NCI-H1436 (cell line): ENCODE measurements at places on chromosomes 11 and 22.

DNA sequence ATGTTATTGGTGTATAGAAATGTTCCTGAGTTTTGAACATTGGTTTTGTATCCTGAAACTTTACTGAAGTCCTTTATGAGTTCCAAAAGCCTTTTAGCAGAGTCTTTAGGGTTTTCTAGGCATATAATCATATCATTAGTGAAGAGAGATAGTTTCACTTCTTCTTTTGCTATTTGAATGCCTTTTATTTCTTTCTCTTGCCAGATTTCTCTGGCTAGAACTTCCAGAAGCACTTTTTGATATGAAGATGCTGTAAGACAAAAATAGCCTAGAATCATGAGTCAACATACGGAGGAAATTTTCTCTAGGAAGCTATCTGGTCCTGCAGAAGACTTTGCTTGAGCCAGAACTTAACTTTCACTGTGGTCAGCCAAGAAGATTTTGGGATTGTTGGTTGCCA lies 86.7 kb upstream of the IZUMO1R start:
- DNase-seq: no peak

DNA sequence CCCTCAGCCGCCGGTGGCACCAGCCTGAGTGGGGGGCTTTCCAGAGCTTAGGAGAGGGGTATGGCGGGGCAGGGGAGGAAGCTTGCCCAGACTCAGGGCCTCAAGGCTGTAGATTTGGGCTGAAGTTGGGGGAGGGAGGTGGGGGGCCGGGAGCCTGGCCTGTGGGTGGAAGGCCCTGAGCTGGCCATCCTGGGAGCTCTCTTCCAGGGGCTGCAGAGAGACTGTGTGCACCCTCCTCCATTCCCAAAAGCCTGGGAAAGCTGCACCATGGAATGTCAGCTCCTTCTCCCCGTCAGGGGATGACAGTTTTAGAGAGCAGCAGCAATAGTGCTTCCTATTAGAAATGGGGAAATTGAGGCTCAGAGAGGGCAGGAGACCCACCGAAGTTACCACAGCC lies 1.0 kb downstream of the SYT12 start:
- DNase-seq: no peak

- no peak for DNase-seq
Measured at GRCh38 chr22:44588348-44588747, 90.3 kb upstream of the RTL6 start.

- DNase-seq: no peak
Measured at GRCh38 chr11:99316776-99317520, 296.2 kb downstream of the CNTN5 start.

GRCh38 chr11:112523477-112523876 lies 262.8 kb upstream of the PLET1 start:
- no peak for DNase-seq

DNA sequence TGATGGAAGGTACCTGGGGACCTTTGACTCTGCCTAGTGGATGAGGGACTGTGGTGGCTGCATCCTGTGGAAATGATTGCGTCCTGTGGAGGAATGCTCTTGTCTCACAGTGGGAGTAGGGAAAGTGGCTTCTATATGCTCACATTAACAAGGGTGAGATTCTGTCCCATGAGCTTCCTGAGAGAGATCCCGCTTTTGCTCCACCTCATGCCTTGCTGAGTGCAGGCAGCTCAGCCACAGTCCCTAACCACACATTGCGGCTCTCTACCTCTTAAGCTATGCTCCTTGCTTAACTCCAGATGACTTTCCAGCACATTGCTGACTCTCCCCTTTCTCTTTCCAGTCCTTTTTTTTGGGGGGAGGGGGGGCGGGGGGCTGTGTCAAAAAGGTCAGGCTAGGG lies 45.0 kb downstream of the TEAD1 start:
- no peak for DNase-seq

- DNase-seq: no peak
Measured at GRCh38 chr11:68200639-68201038, 12.5 kb downstream of the KMT5B start.

DNA sequence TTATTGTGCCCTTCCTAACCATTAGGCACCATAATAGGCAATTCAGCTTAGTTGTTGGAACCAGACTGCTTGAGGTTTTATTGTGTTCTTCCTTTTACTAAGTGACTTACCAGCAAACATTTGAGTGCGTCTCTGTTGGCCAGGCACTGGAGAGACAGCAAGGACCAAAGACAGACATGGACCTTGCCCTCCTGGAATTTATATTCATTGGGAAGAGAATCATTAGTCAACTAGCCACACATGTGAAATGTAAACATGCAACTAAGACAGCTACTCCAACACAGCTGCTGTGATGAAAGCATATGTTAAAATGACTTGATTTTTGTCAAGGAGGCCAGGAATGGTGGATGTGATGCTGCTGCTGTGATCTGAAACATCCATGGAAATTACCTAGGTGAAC lies 106.4 kb downstream of the TRAF6 start:
- no peak for DNase-seq

DNA sequence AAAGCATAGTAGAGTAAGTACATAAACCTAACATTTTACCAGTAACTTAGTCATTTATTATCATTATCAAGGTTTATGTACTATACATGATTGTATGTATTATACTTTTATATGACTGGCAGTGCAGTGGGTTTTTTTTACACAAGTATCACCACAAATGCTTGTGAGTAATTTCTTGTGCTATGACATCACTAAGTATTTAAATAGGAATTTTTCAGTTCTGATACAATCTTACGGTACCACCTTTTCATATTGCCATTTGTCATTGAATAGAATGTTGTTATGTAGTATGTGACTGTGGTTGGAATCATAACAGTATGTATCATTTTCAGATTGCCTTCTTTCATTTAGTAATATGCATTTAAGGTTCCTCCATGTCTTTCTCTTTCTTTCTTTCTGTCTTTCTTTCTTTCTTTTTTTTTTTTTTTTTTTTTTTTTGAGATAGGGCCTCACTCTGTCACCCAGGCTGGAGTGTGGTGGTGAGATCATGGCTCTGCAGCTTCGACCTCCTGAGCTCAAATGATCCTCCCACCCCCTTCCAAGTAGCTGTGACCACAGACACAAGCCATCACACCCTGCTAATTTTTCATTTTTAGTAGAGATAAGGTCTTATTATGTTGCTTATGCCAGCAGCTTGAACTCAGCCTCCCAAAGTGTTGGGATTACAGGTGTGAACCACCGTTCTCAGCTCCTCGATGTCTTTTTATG lies 18.6 kb downstream of the ATM start:
- no peak for DNase-seq

- peak; percentile 3 for DNase-seq
Measured at GRCh38 chr11:9765320-9766101, 101.6 kb downstream of the SWAP70 start.

GRCh38 chr11:2762451-2762850 lies 62.7 kb upstream of the KCNQ1OT1 start:
- DNase-seq: no peak

DNA sequence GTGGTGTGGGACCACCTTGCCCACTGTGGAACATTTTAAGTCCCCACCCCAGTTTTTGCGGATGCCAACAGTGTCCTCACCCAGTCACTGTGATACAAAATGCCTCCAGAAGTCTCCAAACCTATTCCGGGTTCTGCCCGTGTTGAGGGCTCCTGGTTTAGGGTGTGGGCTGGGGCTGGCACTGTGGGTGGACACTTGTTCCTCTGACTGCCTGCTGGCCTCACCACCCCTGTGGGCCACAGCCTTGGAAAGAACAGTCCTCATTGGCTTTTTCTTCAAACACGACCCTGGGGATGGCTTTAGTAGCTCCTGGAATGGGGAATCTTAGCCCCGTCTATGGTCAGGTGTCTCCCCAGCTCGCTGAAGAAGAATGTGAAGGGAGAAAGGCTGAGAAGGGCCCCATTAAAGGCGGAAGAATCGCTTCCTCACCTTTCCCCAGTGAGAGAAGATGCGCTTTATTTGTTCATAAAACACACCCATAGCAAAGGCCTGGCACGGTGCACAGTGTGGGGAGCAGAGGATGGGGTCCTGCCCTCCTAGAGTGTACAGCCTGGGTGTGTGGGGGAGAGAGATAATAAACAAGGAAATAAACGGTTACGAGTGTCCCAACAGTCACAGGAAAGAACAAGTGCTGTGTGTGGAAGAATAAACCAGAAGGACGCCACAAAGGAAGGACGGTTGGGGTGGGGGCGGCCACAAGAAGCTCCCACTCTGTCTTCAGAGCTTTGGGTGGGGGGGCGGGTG lies 91.6 kb upstream of the SLC22A12 start:
- DNase-seq: no peak

DNA sequence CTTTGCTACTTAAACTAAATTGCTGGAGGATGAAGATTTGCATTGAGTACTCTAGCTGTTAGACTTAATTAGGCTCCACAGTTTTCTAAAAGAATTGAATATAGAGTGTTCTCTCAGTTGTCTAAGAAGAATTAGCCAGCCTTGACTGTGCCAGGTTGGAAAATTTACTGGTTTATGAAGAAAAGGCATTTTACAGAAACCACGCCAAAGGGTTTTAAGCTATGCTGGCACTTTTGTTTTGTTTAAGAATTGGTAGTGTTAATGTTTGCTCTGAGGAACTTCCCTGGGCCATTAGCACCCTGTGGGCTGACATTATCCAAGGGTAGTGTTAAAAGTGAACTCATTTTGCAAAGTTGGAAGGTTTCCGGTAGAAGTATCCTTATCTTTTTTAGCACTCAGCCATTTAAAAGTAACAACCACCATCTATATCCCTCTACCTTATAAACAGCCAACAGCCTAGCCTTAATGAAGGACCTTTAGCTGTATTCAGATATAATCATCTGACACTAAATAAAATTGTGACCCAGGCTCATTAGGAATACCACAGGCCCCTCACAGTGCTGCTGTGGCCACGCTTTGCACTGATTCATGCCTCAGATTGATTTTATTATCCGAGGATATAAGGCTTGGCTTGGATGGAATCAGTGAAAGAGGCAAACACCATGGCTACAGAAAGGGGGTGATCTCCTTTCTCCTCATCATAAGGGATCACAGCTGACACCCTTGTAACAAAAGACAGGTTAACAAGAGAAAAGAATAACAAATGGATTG lies 158.9 kb downstream of the NCAM1 start:
- DNase-seq: no peak

- DNase-seq: no peak
Measured at GRCh38 chr11:130156108-130157022, 3.2 kb upstream of the ST14 start.

- no peak for DNase-seq
Measured at GRCh38 chr11:295351-296170, 3.8 kb downstream of the IFITM5 start.

- no peak for DNase-seq
Measured at GRCh38 chr11:33697997-33698396, 2.6 kb downstream of the C11orf91 start.

- DNase-seq: no peak
Measured at GRCh38 chr22:39365492-39365780, 15.6 kb downstream of the SYNGR1 start.

DNA sequence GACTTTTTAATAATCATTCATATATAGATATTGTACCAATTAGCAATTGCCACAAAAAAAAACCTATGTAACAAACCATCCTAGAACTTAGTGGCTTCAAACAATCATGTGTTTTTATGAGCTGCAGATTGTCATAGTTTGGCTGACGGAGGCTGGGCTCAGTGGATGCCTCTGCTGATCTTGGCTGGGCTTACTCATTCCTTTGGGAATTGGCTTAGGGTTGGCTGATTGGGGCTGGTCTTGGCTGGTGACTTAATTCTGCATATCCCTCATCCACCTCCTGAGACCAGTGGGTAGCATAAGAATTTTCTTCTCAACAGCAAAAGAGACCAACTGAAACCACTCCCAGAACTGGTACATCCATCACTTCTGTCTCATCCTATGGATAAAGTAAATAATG lies 57.9 kb upstream of the PHF21B start:
- DNase-seq: no peak

- peak; percentile 30 for DNase-seq
Measured at GRCh38 chr11:27158456-27159334, 118.1 kb downstream of the BBOX1 start.

GRCh38 chr11:131413217-131413616 lies 42.8 kb downstream of the NTM start:
- no peak for DNase-seq

DNA sequence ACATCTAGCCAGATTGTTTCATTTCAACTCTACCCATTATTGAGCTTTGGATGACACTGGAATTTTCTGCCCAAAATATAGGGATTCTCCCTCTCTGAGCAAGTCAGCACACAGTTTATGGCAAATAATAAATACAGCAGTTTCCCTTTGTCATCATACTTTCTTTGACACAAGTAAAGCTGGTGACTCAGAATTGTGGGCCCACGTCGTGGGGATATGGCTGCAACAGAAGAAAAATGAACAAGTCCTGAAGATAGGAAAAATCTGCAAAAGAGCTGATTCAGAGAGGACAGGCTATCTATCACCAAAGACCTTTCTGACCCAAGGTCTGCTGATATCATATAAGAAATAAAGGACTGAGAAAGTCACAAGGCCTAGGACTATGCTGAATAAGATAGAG lies 236.3 kb upstream of the ZC3H12C start:
- no peak for DNase-seq

DNA sequence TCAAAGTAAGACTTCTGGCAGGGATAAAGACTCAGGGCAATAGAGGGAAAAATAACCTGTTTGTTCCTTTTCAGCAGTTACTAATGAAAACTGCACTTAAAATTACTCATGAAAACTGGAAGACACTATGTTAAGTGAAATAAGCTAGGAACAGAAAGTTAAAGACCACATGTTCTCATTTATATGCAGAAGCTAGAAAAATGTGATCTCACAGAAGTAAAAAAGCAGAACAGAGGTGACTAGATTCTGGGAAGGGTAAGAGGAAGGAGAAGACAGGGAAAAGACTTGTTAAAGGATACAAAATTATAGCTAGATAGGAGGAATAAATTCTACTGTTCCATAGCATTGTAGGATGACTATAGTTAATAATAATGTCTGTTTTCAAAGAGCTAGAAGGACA lies 22.2 kb downstream of the HPS5 start:
- DNase-seq: no peak

- no peak for DNase-seq
Measured at GRCh38 chr11:76047766-76048165, 158.5 kb downstream of the WNT11 start.

- DNase-seq: no peak
Measured at GRCh38 chr11:75553889-75554257, 8.2 kb upstream of the SERPINH1 start.

- no peak for DNase-seq
Measured at GRCh38 chr11:25576320-25576719, 755.6 kb upstream of the ANO3 start.

GRCh38 chr11:123475469-123475868 lies 45.4 kb downstream of the GRAMD1B start:
- no peak for DNase-seq

GRCh38 chr11:121553806-121554205 lies 101.0 kb upstream of the SORL1-AS1 start:
- no peak for DNase-seq

DNA sequence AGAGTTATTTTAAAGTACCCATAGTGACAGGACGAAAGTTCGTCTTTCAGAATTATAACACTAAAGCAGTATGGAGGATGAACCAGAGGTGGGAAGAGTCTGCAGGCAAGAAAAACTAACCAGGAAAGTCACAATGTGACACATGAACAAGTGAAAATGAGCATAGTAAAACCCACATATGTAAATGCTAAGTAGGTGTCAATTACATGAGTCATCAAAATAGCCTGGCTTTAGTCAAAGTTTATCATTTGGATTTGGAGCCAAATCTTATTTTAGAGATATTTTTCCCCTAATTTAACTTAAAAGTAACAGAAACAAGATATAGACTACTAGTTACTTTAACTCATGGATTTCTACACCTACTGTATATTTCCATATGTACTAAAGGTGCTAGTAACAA lies 159.8 kb downstream of the GRIA4 start:
- no peak for DNase-seq
